Cardiac septum (tissue), 1 donor: ENCODE measurements at places on chromosomes 4 and X. TPM values are rescaled to one million over a fixed set of nuclear protein-coding genes. Genes with fewer than 3 reads are reported as not detected.

DNA sequence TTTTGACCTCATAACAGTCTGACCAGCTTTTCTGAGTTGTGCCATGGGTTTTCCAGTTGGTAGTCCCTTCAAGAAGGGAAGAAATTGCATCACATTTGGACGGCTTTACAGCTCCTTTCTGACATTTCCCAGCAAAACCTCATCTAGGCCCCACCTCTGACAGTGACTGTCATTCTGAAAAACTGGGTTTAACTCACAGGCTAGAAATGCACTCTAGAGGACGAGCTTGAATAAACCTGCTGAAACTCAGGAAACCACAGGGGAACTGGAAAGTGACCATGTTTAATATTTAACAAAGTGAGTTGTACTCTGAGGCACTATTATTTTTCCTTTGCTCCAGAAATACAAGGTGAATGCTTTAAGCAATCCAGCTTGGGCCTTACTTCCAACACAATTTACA is 434.3 kb upstream of the RASGEF1B start:
- DNase-seq = no peak

The PAGE2B gene
- total RNA-seq = not detected

DNA sequence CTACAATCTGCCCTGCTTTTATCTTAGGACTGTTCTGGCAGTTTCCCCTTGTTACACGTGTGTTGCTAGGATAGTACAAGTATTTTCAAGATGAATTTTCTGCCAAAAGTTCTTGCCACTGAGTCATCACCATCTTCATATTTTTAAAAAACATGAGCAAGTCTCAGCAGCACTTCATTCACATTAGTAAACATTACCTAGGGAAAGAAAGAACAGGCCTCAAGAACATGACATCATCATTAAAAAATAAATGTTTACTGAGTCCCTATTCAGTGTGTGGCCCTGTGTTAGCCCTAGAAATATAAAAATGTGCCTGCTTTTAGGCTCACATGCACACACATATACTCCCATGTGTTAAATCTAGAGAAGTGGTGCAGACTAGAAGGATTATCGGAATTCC is 18.7 kb upstream of the GPC3 start:
- no peak for DNase-seq

GRCh38 chrX:118652717-118653116 is 74.7 kb upstream of the IL13RA1 start:
- no peak for DNase-seq

DNA sequence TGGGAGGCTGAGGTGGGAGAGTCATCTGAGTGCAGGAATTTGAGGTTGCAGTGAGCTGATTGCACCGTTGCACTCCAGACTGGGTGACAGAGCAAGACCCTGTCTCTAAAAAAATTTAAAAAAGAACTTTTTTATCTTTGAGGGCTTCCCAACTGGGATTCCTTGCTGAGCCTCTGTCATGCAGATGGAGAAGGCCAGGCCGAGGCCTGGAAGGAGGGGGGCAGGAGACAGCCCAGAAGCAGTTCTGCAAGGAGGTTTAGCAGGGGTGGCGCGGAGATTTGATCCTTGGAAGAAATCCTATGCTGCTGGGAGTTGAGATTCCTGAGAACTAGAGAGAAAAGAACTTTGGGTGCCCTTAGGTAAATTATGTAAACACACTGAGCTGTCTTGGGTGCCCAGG is 2.5 kb upstream of the ARSD start:
- DNase-seq = no peak

The CYP2U1 gene
- total RNA-seq = 10.8 TPM

The SPANXN4 gene
- total RNA-seq = not detected

The WAS gene
- total RNA-seq = 2.8 TPM

GRCh38 chrX:13014111-13015096 is 30.0 kb downstream of the FAM9C start:
- no peak for DNase-seq

DNA sequence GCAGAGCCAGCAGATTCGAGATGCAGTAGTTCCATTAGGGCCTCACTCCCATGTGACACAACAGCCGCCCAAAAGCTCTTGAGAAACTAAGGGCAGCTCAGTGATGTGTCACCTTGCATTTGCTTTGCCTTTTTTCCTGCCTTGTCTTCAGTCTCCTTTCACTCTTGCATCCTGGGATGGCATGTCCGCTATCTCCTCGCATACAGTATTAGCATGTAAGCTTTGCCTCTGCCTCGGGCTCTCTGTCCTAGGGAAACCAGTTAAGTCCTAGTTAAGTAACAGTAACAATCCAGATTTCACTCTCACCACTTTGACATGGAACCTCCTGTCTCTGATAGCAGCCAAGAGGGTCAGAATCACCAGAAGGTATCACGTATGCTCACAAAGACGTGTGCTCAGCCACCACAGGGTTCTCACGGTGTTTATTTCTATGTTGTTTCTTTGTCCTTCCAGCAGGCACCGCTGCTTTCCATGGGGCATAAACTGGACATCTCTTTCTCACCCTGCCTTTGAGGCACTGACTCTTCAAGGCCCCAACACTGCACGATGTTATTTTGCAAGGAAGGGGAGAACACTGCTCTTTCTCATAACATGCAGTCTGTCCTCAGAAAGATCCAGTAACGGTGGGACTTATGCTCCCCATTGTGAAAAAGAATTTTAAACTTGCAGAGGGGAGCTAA is 26.7 kb upstream of the SORBS2 start:
- no peak for DNase-seq

The P2RY4 gene
- 0.24 TPM for total RNA-seq

DNA sequence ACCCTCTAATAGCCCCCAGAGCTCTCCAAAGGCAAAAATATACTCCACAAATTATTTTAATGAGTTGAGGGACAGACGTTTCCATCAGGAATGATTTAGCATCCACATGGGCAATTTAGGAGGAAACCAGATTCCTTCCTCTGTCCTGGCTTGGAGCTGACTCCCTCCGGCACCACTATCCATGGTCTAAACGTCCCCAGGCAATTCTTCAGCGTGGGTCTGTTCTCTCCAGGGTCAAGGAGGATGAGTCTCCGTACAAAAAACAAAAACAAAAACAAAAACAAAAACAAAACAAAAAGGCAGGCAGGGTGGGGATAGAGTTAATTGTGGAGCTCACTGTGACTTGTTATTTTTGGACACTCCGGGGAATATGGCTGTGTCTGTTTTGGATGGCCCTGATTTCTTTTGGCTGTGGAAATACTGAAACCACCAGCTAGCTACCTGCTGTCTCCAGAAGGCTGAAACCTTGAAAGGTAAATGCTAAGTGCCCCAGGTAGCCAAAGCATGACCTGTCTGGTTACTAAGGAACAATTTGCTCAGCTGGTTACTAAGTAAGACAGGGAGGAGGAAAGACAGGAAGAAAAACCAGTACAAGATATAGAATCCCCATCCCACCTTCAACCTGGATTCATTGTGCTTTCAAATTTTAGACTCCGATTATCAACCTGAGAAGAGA is 419.1 kb upstream of the LCORL start:
- DNase-seq = no peak

The RTL3 gene
- 0.24 TPM for total RNA-seq

The EDA2R gene
- total RNA-seq = 5.7 TPM

- DNase-seq = no peak
Observed at GRCh38 chr4:74539044-74539790, 94.3 kb downstream of the AREG start.

- DNase-seq = no peak
Observed at GRCh38 chrX:149494844-149495565, 10.1 kb downstream of the IDS start.

- DNase-seq = no peak
Observed at GRCh38 chrX:42149765-42150164, 226.4 kb upstream of the CASK start.

The DAPP1 gene
- 0.43 TPM for total RNA-seq

The GPR82 gene
- total RNA-seq = not detected

- no peak for DNase-seq
Observed at GRCh38 chr4:116878280-116878679, 207.1 kb downstream of the TRAM1L1 start.

The CFI gene
- total RNA-seq = 10.8 TPM

The FAM156A gene
- 9.4 TPM for total RNA-seq

The DDX53 gene
- not detected for total RNA-seq

The GUCY1B1 gene
- 17.0 TPM for total RNA-seq

DNA sequence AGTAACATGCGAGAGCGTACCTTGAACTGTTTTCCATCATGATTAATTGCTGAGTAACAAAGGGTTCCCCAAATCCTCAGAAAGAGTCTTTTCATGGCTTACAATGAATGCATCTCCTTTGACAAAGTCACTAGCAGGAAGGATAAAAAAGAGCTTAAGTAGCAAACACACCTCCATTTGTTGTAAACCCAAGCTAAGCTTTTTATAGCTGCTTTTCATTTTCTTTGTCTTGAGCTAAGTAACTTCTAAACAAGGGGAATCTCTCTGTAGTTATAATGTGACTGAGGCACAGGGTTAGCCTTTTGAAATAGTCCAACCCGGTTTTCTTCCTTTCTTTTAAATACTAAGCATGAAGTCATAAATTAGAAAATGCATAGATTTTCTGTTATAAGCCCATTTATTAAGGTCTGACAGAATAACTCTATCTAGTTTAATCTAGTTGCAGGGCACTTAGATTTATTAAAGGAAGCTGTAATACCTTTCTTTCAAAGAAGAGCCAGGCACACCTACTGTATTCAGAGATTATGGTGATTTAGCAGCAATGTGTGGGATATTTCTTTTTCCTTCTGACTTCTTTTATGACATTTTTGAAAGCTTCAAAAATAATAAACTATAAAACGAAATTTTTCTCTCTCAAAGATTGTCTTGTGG is 226.9 kb upstream of the SMIM31 start:
- no peak for DNase-seq

The PABPC1L2A gene
- total RNA-seq = not detected

- DNase-seq = no peak
Observed at GRCh38 chrX:17662391-17662790, 74.9 kb upstream of the SCML1 start.
